ENCODE measurements at places on chromosomes 1 and 21.

GRCh38 chr1:220076861-220077762 is 12.5 kb downstream of the BPNT1 start:
- no peak for DNase-seq

DNA sequence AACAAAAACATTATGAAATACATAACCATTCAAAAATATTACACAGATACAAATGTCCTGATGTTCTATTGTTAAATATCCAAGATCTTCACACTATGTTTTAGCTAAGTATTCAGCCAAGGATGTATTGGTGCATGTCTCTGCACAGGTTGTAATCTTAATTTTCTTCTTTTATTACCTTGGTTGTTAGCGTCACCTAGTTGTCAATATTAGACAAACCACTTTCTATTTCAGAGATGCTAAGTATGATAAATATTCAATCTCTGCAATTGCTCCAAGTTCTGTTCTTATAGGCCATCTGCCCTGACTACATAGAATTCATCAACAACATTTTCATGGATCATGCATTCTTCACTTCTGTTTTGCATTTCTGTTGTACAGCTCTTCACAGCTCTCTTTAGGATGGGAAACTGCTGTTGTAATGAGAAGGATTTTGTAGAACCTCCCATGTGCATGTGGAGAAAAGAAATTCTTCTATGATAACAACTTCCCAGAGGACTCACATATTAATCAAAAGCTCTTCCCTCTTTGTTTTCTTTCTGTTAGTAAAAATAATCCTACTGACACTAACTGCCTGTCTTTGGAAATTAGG is 380.1 kb downstream of the NUF2 start:
- no peak for DNase-seq

- DNase-seq = no peak
Observed at GRCh38 chr1:107870696-107871095, 94.3 kb downstream of the VAV3 start.

- DNase-seq = no peak
Observed at GRCh38 chr1:206686478-206687249, 2.0 kb downstream of the MAPKAPK2 start.

DNA sequence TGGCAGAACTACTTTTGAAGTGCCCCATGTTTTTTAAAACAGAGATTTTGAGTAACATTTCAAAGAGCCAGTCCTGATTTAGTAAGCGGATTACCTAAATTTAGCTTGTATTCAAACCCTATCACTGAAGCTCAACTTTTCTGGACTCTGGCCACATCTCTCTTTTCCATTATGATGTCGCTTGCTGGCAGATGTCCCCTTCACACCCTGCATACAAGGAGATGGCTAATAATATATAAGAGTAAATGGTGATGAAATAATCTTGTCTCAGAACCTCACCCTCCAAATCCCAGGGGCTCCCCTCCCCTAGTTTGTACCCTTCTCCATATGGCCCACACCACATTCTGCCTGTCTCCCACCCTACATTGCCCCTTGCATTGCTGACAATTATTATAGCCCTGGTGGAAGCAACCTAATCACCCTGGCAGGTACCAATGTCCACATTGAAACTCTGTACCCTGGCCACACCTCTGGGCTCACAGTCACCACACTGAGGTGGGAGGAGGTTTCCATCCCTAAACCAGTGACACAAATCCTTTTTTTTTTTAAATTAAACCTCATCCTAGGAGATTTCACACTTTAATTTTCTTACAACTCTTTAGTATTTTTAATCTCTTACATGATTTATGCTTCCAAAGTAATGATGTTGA is 106.0 kb upstream of the SYT6 start:
- no peak for DNase-seq

- DNase-seq = no peak
Observed at GRCh38 chr1:88802950-88803349, 88.4 kb downstream of the GTF2B start.

All from stimulated activated CD4-positive, alpha-beta T cell treated with anti-CD3 and anti-CD28 coated beads, Interleukin-12 subunit alpha, Interleukin-12 subunit beta, amount 100 ng/mL, for 24 hours (primary cell).